ENCODE measurements at places on chromosomes 1 and 21.

DNA sequence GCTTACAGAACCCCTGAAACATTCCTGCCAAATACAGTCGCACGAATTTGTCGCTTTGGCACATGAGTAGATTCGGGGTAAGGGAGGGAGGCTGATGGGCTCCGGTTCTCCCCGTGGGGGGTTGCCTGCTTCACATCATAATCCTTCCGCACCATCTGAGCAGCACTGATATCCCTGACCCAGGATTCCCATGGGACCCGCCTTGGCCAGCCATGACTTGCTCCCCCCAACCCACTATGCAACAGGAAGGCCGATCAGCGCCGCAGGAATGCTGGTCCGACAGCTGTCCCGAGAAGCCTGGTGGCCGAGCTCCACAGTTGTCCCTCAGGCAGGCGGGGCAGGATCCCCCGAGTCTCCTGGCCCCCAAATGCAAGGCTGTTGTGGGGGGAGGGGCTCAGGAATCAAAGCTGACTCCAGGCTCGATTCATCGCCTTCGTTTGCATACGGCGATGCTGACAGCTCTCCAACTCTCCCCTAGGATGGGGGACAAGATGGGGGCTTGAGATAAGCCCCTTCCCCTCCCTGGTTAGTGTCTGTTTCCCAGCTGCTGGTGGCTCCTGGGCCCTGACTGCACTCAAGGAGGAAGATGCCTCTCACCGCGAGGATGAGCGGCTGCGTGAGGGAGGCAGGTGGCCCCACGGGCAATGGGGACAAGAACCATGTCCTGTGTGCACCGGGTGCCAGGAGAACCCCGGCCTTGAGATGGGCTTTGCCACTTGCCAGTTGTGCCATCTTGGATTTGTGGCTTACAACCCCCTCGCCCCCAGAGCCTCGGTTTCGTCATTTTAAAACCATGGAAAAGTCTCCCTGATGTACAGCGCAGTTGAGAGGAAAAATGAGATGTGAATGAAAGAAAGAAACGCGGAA lies 9.3 kb downstream of the DRAXIN start:
- DNase-seq, result no peak

DNA sequence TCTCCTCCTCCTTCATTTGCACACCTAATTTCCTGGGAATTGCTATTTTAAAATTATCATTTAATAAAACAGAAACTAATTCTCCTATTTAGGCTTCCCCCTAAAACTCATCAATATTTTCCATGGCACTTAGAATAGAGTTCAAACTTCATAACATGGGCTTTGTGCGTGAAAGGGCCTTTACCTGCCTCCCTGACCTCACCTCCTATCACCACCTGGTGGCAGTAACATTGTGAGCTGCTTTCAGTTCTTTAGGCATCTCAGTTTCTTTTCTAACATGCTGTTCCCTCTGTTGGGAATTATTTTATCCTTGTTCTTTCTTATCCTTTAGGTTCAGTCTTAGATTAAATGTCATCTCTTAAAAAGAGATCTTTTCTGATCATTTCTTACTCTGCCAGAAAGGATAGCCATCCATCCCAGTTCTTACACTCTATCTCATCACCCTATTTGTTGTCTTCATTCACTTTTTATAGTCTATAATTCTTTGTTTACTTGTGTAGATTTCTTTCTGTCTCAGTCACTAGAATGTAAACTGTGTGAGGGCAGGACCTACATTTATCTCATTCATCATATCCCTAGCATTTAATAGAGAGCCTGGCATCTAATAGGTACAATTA lies 133.8 kb upstream of the KIAA1614 start:
- DNase-seq, result no peak

DNA sequence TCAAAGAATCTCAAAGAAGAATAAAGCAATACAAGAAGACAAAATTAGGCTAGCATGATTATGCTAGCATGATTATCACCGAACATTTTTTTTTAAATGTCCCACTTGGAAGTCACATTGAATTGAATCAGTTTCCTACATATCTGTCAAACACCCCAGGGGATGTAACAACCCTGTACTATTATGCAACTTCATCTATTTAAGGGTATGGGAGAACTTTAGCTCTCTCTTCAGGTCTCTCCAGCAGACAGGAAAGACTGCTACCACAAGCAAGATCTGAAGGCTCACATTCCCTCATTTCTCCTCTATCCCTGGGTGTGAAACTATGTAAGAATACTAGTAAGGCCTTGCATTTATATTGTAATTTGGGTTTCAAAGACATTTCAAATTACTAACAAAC lies 52.8 kb downstream of the EDEM3 start:
- no peak for DNase-seq

- no peak for DNase-seq
These were observed 28.8 kb downstream of the PIK3C2B start for GRCh38 chr1:204465546-204466415.

DNA sequence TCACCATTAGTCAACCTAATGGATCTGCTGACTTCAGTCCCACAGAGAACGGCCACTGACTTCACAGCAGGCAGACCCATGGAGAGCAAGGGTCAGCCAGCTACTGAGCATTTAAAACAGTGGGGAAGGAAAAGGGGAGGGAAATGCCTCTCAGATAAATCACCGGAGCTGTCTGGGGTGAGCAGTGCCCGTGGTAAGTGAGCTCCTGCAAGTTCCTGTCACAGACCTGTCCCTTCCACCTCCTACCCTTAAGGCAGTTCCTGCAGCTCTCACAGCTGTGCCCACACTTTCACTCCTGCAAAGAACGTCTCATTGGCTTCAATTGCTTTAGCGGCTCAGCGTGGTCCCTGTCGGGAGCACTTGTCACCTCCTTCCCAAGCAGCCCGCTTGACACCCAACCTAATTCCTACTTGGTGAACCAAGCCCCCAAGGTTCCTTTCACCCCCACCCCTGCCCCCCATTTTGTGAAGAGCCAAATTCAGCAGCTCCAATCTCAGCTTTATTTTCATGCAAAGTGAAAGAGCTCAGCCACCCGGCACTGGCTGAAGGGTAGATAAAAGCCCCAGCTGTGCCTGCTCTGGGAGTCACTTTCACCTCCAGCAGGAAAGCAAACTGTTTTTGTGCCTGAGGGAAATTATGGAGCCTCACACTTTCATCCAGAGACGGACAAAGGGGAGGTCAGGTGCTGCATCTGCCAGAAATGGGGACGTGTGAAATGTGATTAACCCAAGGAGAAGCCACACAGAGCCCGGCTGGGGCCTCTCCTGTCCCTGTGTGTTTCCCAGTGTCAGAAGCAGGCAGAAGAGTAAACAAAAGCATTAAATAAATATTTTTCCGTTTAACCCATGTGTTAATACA lies 306.2 kb downstream of the TTLL7 start:
- DNase-seq, result no peak

- peak; percentile 7 for DNase-seq
These were observed 121.8 kb downstream of the HFM1 start for GRCh38 chr1:91282695-91283420.

DNA sequence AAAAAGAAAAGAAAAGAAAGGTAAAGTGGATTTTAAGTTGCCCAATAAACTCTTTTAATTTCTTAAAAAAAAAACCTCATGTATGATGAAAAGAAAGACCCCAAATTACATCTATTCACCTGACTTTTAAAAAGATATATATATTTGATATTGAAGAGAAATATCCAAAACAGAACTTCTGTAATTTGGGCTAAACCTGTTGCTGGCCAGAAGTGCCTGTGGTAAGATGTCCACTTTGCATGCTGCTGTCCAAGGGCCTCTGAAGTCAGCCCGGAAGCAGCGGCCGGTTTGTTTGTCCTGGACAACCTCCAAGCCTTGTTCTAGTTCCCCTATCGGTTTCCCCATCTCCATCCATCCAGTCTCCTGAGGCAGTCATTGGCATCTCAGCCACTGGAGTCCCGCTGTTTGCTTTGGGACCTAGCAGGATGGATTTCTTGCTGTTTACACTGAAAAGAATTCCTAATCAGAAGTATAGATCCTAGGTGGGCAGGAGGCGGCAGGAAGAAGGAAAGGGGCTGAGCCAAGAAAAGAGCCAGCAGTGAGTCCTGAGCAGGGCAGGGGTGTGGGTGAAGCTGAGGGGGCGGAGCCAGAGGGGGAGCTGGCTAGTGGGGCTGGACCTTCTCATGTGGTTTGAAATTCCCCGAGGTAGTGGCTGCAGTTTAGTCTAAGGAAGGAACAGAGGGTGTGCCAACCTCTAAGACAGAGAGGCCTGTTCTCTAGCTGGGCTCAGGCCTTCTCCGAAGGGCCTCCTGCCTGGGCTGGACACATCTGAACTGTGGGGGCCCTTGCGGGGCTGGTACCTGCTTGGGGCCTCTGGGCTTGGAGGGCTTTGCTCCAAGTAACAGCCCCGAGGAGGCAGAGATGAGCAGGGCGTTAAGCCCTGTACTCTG lies 3.3 kb downstream of the NCMAP start:
- no peak for DNase-seq

GRCh38 chr21:33185852-33186251 lies 43.9 kb upstream of the IFNAR2 start:
- no peak for DNase-seq

DNA sequence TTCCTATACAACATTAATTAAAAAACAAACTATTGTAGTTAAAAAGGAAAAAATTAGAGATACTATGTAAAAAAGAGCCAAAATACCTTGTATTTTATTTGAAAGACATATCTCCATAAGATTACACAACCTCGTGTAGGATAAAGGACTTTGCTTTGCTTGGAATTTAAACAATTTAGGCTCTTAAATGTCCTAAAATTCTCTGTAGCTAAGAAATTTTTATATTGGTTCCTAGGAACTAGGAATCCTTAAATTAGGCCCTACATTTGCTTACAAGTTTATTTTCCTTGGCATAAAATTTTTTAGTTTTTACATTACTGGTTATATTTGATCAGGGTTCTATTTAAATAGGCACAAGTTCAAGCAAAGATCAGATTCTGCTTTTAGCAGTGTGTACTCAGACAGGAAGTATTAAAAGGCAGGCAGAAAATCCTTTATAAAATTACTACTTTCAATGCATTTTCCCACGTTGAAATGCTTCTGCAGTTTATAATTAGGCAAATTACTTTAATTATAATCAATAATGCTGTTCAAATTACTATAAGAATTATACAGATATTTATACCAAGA lies 3.4 kb upstream of the ANGPTL3 start:
- no peak for DNase-seq

DNA sequence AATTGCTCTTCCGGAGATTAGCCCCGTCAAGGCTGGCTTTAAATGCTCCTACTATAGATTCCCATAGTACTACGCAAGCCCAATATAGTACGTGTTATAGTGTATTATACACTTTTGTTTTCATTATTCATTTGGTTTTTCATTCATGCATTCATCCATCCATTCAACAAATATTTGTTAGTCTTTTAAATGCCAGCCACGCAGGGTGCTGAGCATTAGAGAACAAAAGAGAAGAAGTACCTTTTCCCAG lies 513 bp upstream of the RAB3GAP2 start:
- DNase-seq, result no peak

GRCh38 chr1:219422811-219423598 lies 189.9 kb downstream of the ZC3H11B start:
- no peak for DNase-seq

GRCh38 chr21:38938343-38938742 lies 132.6 kb downstream of the ETS2 start:
- peak; percentile 41 for DNase-seq

DNA sequence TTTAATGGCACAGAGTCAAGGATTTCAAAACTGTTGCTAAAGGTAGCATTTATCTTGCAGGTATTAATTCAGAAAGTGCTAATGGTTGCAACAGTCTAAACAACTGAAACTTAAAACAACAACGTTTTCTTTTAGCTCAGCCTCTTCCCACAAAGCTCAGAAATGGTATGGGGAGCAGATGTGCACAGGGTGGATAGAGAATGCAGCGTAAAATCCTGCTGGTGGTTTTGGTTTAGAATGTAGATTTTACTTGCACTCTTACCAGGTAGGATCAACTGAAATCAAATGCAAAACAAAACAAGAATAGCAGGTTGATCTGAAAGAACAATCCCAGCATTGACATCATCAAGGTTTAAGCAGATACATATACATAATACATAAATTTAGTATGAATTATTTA lies 3.8 kb upstream of the LRRC8C start:
- no peak for DNase-seq

- DNase-seq, result no peak
These were observed 39.8 kb downstream of the RAB3B start for GRCh38 chr1:51950701-51951100.

- no peak for DNase-seq
These were observed 402.7 kb downstream of the DISC1 start for GRCh38 chr1:232029315-232029714.

DNA sequence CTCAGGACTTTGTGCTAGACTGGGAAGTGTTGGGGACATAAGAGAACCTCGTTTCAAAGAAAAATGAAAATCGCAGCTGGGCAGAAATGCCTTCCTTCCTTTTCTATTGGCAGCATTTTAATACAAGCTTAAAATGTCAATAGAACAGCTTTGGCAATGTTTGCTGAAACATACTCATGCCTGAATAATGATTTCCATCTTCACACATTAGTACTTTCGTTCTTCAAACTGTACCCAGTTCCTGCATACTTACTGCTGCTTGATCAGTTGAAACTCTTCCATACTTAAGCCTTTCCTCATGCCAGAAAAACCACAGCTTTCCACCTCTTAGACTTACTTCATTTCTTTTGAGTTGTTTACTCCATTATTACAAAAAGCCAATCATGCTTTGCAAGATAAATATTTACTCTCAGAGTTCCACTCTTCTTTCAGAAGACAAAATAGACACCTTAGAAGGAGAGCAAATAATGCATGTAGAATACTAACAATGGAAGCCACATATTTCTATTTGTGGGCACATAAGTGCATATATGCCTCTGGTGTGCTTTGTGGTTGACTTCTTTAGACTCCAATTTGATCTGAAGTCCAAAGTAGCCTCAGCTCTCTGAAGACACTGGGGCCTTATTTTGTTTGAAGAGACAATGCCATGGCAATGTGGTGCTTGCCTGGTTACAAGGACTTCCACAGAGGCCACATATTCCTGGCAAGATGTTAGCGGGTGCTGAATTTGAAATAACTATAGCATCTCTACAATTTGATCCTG lies 22.7 kb upstream of the CD55 start:
- DNase-seq, result no peak

DNA sequence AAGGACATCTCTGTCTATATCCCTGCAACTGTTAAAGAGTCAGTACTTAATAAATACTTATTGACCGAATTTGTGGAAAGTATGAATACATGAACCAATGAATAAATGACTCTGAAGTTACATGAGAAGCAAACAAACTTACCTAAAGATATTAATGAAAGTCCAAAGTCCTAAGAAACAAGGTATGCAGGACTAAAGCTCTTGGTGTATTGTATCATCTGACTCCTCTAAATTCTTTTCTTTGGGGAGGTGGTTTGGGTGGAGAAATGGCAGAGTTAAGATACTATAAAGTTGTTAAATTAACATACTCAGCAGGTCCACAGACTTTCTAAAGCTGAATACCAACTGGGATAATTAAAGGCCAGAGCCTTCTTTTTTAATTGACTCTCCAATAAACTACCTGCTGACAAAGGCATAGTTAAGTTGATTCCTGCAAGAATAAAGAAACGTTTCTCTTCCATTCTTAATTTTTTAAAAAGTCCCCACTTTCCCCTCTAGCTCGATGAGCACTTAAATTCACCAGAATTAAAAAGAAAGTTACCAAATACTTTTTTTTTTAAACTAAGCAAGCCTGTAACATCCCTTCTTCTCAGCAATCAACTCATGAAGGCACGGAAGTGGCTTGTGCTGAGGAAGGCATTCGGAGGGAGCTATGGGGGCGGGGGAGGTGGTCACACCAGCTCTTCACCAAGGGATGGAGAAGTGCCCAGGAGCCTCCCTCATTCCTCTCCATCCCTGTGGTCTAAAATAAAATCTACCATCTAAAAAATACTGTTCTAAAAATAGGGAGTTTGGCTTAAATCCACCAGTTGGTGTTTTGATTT lies 61.1 kb downstream of the GADD45A start:
- DNase-seq, result no peak

Data from activated T-helper 1 cell treated with anti-CD3 and anti-CD28 coated beads, Interleukin-12 subunit alpha, Interleukin-12 subunit beta, Interleukin-2, Interleukin-4 antibody, amounts not matched to agents 30 ng/mL and 10 ng/mL and 1 ng/mL, durations not matched to agents 14 hours and 24 hours and 36 hours (primary cell).